Naive B cell (primary cell): ENCODE measurements at places on chromosomes 6 and 20.

- no peak for DNase-seq
Observed at GRCh38 chr20:49985617-49986016, 2.8 kb downstream of the SNAI1 start.

DNA sequence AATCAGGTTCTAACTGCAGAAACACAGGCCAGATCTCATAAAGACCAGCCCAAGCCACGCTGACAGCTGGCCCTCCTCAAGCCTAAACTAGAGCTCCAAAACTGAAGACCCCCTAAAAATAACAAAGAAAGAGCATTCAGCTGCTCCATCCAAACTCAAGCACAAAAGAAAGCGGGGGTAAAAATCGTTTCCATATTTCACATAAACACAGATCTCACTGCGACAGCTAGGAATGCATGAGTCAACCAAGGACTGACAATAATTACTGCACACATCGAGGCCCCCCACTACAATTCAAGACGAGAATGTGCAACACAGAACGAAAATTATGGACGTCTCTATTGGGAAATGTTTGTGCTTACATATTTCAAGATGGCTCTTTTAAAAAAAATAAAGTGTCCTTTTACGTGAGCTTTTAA lies 31.1 kb downstream of the CNKSR3 start:
- no peak for DNase-seq

DNA sequence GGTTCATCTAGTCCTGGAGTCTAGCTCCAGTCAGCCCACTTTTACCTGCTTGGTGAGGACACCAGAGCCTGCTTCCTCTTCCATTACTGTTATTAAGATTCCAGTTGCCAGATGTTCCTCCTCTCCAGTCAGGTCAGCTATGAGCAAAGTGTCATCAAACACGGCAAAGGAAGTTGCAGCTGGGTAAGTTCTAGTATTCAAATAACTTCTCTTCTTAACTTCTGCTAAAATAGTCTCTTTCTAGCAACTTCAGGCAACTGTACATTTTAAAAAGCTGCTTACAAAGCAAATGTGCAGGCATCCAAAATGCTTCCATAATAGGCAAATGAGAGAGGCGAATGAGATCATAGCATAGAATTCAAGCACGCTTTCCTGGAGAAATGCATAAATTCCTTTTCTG lies 18.4 kb upstream of the MRPS18A start:
- peak; percentile 44 for DNase-seq

DNA sequence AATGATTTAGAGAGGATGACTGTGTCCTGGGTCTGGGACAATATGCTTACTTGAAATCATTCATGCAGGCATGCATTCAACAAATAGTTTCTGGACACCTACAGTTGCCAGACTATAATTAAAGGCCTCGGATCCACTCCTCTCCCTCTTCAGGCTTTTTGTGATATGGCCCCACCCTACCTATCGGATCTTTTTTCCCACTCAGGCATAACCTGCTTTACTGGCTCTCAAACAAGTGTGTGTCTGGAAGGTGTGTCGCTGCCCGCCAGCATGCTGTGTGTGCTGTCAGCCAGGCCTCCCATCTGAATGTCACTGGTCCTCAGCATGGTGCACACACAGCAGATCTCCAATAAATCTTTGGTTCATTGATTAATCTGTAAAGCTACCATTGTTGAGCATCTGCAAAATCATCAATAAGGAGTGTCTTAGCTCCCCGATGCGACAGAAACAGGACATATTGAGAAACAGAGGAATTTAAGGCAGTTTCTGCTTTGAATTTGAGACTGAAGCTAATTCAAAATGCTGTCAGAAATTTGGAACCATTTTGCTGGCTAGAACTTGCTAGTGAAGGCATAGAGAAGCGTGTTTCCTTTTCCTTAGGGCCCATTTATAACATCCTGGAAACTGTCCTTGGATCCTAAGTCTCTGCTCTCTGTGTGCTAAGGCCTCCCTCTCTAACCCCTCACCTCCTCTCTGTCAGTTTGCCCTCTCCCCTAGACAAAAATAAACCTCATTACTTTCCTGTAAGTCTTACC lies 23.5 kb upstream of the CCN6 start:
- DNase-seq, result no peak

GRCh38 chr6:83167726-83168278 lies 25.3 kb downstream of the PGM3 start:
- no peak for DNase-seq

- DNase-seq, result no peak
Observed at GRCh38 chr6:12490351-12490903, 200.3 kb downstream of the EDN1 start.

- DNase-seq, result peak; percentile 64
Observed at GRCh38 chr6:5665173-5665572, 341.6 kb downstream of the NRN1 start.

DNA sequence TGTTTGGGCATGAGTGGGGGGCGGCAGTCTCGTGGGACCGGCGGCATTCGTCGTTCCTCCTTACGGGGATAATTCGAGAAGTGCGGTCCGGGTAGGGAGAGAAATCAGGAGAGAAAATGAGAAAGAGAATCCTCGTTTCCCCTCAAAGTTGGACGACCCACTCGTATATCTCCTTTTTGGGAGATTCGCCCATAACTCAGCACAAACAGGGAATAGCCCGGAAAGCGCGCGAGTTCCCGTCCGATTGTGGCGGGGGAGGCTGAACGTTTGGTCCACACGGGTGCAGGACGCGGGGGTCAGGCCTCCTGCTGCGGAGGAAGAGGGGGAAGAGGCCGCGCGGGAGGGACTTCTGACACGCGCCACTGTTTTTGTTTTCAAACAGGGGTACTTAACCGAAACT lies 42.4 kb downstream of the POPDC3 start:
- DNase-seq, result no peak

GRCh38 chr20:17940224-17940971 lies 28.2 kb downstream of the SNX5 start:
- DNase-seq, result no peak

- no peak for DNase-seq
Observed at GRCh38 chr6:160055813-160056212, 65.8 kb upstream of the SLC22A1 start.

GRCh38 chr6:6932968-6933367 lies 174.8 kb upstream of the RREB1 start:
- DNase-seq, result no peak

DNA sequence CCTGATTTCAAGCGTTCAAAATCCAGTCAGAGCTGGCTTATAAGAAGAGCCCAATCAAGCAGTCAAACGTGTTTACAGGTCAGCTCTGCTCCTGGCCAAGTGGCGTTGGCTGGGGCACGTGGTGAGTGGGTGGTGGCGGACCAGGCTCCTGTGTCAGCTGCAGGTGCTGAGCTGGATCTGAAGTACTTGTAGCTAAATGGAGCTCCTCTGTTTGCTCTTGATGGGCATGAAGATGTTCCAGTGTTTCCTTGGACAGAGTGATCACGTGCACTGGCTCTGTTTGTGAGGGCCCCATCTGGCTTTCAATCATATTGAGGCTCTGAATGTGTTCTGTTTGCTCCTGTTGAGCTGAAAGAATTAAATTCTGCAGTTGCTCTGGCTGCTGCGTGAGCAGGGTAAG lies 10.2 kb upstream of the MICAL1 start:
- DNase-seq, result no peak
